ENCODE measurements at places on chromosomes 12 and 14.

DNA sequence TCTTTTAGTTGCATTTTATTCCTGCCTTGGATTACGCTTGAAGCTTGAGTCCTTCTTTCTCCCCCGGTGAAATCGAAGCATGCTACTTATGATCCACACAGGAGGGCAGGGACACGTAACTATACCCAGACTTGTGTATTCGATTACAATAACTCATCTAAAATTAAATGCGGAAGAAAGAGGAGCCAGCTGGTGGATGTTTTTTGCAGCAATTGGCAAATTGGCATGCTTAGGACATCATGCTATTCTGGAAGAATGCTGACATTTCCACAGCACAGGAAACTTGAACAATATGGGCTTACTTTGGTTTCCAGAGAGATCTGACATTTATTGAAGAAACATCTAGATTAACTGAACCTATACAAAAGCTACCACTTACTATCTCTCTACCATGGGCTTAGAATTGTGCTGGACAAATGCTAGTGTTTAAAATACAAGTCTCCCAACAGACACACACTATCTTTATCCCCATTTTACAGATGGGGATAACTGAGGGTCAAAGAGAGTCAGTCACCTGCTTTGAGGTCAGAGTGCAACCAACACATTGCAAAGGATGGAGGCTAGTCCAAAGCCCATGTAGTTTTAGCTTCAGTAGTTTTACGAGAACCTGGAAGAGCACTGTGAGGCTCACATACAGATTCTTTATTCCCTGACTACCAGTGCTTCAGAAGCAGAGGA, 36.3 kb downstream of the LGMN start:
- DNase-seq: no peak

GRCh38 chr14:105138551-105139111, 29.9 kb downstream of the JAG2 start:
- no peak for DNase-seq

DNA sequence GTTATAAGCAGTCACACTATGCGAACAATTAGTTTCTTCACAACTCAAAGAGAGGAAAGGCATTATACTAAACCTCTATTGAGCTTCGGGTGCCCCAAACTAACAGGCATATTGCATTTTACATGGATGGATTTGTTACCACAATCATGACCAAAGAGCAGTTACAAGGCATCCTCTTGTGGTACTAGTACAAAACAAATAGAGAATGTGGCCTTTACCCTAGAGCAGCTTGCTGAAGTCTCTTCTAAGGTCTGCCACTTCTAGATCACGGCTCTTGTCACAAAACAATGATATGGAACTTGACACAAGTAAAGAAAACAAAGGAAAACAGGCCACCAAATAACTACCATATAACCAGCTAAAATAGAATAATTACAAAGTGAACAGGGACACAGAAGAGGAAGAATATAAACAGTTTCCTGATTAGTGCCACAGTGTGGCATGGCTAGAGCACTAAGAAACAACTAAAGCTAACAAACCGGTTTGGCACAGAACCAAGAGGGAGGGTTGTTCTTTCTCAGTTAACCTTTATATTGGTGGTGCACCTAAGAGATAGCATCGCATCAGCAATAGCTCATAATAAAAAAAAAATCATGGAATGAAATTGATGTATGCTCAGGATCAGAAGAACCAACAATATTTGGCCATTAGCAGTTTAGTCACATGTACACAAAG, 209.7 kb upstream of the ATP2B1 start:
- no peak for DNase-seq

GRCh38 chr14:52352061-52352491, 38.0 kb downstream of the PTGER2 start:
- no peak for DNase-seq

GRCh38 chr12:130382818-130383217, 45.1 kb downstream of the PIWIL1 start:
- no peak for DNase-seq

DNA sequence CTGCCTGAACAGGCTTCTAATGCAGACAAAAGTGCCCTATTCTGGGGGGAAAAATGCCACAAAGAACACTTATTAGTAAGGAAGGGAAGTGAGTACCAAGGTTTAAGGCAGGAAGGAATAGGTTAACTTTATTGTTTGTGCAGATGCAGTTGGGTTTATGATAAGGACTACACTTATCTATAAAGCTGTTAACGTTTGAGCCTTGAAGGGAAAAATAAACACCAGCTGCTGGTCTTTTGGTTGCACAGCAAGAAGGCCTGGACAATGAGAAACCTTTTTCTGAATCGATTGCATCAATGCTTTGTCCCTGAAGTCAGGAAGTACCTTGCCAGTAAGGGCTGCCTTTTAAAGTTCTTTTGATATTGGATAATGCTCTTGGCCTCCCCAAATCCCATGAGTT, 407.8 kb downstream of the ATP23 start:
- DNase-seq: no peak

- DNase-seq: no peak
These were observed 1.2 kb downstream of the WNT5B start for GRCh38 chr12:1630133-1630826.

DNA sequence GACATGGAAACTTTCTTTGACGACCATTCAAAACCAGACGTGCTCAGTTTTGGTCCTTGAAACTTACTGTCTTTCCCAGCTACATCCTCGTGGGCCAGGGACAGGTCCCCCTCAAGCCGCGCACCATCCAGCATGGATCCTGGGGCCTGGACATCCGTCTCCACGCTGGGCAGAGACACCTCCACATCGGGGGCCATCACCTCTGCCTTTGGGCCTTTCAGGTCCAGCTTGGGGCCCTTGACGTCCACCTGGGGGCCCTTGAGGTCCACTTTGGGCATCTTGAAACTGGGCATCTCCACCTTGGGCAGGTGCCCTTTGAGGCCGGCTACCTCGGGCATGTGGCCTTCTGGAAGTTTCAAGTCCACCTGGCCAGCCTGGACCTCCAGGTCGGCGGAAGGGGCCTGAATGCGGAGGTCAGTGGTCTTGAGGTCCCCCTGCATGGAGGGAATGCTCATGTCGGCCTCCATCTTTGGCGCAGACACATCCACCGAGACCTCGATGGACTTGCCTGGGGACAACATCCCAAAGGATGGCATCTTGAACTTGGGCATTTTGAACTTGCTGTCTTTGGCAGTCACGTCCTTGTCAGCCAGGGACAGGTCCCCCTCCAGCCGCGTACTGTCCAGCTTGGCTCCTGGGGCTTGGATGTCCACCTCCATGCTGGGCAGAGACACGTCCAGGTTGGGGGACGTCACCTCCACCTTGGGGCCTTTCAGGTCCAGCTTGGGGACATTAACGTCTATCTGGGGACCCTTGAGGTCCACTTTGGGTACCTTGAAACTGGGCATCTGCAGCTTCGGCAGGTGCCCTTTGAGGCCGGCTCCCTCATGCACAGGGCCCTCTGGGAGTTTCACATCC, 17.1 kb downstream of the PLD4 start:
- no peak for DNase-seq

DNA sequence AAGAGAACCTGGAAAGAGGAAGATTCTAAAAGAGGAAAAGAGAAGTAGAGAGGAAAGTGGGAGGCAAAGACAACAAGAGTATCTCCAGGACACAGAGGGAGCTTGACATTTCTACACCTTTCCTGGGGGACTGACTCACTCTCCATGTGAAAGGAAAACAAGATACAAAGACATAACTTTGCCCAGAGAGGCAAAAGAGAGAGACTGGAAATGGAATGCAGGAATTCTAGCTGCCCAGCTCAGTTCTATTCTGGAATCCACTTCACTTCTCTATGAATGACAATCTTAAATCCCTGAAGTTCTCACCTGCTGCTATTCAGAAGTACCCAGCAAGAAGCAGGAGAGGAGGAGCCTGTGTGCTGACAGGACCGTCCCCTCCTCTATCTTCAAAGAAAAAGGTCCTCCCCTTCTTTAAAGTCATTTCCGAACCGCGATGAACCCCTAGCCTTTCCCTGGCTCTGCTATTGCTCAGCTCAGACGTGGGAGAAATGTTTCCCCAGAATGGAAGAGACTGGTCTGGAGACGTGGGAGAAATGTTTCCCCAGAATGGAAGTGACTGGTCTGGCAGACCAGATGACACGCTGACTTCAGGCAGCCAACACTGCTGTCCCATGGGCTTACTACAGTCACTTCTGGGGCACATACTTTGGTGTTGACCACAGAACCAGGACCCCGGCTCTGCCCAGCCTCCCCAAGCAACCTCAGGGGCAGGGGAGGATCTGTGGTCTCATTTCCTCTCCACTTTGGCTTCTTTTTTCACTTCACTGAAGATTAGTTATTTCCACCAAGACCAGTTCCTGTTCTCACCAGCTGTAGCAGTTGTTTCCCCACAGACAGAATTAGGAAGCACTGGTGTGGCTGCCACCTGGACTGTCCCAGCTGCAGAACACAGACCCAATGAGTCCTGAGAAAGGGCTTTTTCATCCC, 8.3 kb downstream of the FMNL3 start:
- no peak for DNase-seq

- no peak for DNase-seq
These were observed 12.7 kb upstream of the LRIG3 start for GRCh38 chr12:58932806-58933681.

- DNase-seq: no peak
These were observed 51.0 kb downstream of the PTGER2 start for GRCh38 chr14:52365071-52365470.

DNA sequence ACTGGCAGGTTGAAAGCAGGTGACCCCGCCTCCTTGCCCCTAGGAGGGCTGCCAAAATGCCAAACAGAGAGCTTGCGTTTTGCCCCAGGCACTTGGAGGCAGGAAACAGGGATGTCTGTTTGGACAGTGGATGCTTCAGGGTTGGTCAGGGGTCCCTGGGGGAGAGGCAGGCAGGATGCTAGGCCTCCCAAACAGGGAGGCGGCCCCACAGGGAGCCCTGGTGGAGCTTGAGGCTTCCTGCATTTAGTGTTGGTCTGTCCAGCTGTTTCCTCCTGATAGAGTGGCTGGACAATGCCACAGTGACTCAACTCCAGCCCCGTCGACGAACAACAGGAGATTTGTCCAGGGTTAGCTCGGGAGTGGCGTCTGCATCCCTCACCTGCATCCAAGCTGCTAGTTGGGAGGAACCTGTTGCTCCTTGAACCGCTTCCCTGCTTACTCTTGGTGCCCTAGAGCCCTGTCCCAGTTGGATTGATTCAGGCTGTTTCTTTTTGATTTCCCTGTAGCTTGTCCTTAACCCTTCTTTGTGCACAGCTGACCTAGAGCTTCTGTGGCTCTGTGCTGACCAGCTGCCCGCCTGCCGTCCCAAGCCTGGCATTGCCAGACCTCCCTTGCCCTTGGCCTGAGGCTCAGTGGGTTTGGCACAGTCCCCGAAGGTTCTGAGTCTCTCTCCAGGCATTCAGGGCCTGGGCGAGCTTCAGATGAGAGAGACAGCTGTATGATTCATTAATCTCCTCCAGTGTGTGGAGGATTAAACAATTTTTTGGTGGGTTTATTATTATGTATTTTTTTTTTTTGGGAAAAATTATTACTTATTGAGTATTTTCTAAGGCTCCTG, 45.9 kb downstream of the TSPAN9 start:
- DNase-seq: no peak

DNA sequence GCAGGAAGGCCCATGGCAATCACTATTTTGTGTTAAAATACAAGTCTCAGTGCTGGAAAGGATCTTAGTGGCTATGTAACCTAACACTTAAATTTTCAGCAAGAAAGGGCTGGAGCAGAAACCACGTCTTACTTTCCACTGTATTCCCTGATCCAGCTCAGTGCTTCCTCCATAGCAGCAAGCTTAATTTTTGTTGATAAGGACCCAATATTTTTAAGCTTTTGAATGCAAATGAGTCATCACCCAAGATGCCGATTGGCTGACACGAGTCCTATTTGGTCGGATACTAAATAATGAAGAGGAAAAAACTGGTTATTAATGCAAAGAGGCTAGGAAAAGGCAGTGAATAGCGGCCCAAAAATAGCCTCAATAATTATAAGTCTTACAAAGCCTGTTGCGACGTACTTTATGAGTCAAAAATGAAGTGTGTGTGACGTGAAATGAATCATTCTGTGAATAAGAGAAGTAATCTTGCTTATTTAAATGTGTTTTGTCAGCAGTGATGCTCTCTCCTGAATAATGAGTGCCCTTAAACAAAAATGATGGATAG, 46.9 kb upstream of the IGF1 start:
- no peak for DNase-seq

GRCh38 chr12:5022465-5023061, 21.1 kb upstream of the KCNA5 start:
- no peak for DNase-seq

GRCh38 chr14:70283156-70283555, 76.3 kb downstream of the COX16 start:
- no peak for DNase-seq

GRCh38 chr12:130097342-130097741, 64.9 kb upstream of the FZD10 start:
- DNase-seq: no peak

GRCh38 chr14:24960816-24961215, 89.1 kb downstream of the STXBP6 start:
- DNase-seq: no peak

DNA sequence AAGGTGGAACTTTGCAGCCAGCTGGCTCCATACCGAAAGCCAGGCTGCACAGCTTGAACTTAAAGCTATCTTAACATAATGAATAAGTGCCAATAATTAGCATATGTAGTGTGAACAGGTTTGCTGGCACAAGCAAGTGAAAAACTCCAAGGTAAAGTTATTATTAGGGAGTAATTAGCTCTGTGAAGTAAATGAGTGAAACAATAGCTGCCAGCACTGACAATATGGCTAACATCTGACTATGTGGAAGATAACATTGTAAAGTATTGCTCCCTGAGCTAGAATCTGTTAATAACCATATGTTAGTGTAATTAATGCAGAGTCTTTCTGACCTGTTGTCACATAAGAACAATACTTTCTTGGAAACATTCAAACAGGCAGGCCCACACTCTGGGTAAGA, 246.4 kb downstream of the SOX5 start:
- DNase-seq: no peak

DNA sequence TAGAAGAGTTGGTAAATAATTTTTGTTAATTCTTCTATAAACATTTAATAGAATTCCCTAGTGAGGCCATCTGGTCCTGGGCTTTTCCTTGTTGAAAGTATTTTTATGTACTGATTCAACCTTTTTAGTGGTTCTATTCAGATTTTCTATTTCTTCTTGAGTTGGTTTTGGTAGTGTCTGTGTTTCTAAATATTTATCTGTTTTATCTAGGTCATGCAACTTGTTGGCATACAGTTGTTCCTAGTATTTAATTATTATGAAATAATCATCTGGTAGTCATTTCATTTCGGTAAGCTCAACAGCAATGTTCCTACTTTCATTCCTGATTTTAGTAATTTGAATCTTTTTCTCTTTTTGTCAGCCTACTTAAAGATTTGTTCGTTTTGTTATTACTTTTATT, 234.1 kb upstream of the GARIN2 start:
- no peak for DNase-seq
